ENCODE measurements at places on chromosomes 4 and X. TPM values are rescaled to one million over a fixed set of nuclear protein-coding genes. Genes with fewer than 3 reads are reported as not detected.

Gene UBE2D3
- 377 TPM for total RNA-seq

Gene ADH1A
- total RNA-seq, result not detected

Gene ANOS1
- total RNA-seq, result 1.4 TPM

Gene CORIN
- 4.8 TPM for total RNA-seq

DNA sequence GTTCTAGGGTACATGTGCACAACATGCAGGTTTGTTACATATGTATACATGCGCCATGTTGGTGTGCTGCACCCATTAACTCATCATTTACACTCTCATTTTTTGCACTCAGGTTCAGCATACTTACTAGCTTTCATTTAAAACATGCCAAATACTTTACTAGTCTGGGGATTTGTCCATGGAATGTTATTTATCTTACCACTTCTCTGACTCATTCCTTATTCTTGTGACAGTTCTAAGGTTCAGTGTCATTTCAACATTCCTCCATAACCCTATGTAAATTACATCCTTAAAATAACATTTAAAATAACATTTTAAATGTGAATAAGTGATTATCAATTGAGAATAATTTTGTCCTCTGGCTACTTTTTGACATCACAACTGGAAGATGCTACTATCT is 19.5 kb upstream of the SYTL5 start:
- DNase-seq, result no peak
- no peak overlapping the region for H3K4me3 ChIP-seq
- H3K36me3 ChIP-seq, result no peaks in the 10 kb centered on the region
- H3K27me3 ChIP-seq, result no peaks in the 10 kb centered on the region

DNA sequence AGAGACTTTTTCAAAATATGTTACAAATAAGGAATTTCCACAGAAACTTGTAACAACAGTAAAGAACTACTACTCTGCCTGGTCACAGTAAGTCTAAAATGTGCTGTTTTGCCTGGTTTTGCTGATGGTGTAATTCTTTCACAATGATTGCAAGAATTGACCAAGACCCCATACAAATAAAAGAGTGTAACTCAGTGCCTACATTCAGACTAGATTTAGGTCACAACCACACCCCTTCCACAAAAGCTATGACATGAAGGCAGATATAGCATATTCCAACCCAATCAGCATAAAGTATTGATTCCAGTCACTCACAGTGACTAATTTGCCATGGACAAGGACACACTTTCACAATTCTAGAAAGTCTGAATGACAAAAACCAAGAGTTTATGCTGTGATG is 53.7 kb upstream of the TMPRSS11F start:
- peaks cover 4% of the 10 kb centered on the region for H3K4me1 ChIP-seq
- peaks cover 11% of the 10 kb centered on the region for H3K36me3 ChIP-seq
- H3K4me3 ChIP-seq, result no peak overlapping the region
- peak overlapping the region; percentile 83 for H3K27ac ChIP-seq
- no peak for DNase-seq

DNA sequence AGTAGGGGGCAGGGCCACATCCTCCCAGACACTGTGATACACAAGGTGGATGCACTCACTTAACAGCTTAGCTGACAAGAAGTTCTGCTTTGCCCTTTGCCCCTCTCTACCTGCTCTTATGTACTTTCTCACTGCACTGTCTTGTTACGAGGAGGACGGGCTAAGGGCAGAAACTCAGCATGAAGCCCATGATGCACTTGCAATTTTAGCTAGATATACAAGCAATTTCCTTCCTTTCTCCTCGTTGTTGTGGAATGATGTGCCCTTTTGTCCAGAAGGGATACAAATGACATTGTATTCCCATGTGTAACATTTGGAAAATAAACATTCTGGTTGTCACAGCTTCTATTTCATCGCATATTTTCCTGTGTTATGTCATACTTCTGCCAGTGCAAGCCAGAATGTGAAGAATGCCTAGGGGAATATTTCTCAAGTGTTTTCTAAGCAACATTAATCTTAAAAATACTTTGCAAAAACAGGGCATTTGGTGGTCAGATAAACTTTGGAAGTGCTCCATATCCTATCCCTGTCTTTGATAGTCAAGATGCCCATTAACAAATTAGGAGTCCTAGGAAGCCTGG is 47.2 kb downstream of the MAOA start:
- H3K27ac ChIP-seq, result peak overlapping the region; percentile 48
- H3K4me1 ChIP-seq, result peaks cover 62% of the 10 kb centered on the region
- no peaks in the 10 kb centered on the region for H3K36me3 ChIP-seq

DNA sequence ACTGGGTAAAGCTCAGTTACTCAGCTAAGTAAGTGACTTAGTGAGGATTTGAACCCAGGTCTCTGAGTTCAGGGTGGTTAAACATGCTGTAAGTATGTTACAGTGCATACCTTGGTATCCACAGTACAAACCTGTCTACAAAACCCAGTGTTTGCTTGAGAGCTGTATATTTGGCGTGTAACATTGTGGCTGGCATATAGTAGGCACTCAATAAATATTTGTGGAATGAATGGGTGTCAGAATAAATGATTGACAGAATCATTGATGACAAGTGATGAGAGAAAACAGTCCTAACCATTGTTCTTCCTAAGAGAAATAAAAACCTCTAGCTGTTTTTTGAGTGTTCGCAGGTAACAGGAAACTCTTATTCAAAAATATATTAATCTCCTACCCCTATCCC is 79.7 kb upstream of the BCOR start:
- H3K4me1 ChIP-seq, result peaks cover 6% of the 10 kb centered on the region
- peak overlapping the region; percentile 94 for H3K27ac ChIP-seq
- no peaks in the 10 kb centered on the region for H3K27me3 ChIP-seq
- no peaks in the 10 kb centered on the region for H3K36me3 ChIP-seq
- H3K4me3 ChIP-seq, result peak overlapping the region; percentile 64

GRCh38 chr4:89307446-89308160 is at the start of gene GPRIN3:
Gene GPRIN3, minus strand, starts transcription at chr4:89307800. Its CDS starts 57,690 bp downstream, at chr4:89250110.
- H3K4me1 ChIP-seq, result peaks cover 6% of the 10 kb centered on the region
- H3K36me3 ChIP-seq, result no peaks in the 10 kb centered on the region
- peak within 1 kb of the TSS; percentile 63 for H3K4me3 ChIP-seq
- DNase-seq, result peak; percentile 4
- peak within 1 kb of the TSS; percentile 51 for H3K27ac ChIP-seq
- no peaks in the 10 kb centered on the region for H3K27me3 ChIP-seq

DNA sequence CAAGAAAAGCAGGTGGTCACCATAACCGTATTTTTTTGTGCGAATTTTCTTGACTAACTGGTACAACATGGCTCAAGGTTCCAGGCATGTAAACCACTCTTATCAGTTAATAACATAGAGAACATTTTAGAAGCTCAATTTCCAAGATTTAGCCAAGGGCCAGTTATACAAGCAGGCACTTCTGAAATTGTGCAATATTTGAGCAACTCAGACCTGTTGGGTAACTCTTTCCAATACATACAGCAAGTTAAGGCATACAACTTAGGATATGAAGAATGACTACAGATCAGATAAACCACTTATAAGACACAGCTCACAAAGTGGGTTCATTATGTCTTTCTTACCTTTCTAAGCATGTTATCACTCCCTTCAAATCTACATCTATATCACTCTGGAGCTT is 43.9 kb downstream of the ZNF280C start:
- no peak for DNase-seq
- no peaks in the 10 kb centered on the region for H3K27me3 ChIP-seq
- H3K27ac ChIP-seq, result no peak overlapping the region
- H3K4me3 ChIP-seq, result no peak overlapping the region
- H3K36me3 ChIP-seq, result peaks cover 6% of the 10 kb centered on the region

GRCh38 chrX:95290455-95290854 is 1394.2 kb upstream of the DIAPH2 start:
- DNase-seq, result no peak
- H3K4me3 ChIP-seq, result no peak overlapping the region
- H3K27me3 ChIP-seq, result no peaks in the 10 kb centered on the region
- no peaks in the 10 kb centered on the region for H3K36me3 ChIP-seq

Gene XAGE1A
- total RNA-seq, result not detected

DNA sequence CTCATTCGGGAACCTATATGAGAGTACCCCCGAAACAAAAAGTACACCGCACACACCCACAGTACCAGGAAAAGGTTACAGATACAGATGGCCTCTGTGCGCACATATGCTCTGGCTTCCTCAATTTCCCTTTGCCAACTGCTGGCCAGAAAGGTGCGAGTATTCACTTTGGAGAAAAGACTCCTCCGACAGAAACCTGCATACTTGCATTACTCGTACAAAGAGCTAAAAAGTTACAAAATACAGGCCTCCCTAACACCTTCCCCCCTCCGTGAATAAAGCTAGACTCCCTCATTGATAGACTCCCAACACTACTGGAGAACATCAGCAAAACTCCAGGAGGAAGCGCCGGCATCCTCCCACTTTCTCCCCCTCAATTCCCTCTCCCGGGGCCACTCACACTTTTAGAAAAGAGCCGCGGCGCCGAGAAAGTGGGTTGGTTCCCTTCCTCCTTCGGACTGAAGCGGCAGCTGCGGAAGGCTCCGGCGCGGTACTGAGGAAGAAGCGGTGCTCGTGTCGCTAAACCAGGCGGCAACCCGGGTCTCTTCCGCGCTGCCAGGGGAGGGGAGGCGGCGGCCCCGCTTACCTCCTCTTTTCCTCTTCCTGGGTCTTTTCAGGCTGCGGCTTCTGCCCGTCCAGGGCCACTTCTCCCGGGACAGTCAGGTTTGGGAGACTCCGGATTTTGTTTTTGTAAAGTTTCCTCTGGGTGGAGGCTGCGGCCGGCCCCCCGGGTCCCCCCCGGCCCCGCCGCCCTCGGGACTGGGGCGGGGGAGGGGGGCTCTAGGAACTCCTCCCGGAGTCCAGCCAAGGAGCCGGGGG is 1.1 kb downstream of the FBXW7 start:
- H3K27ac ChIP-seq, result peak overlapping the region; percentile 99
- no peaks in the 10 kb centered on the region for H3K27me3 ChIP-seq
- peak overlapping the region; percentile 99 for H3K4me3 ChIP-seq
- no peaks in the 10 kb centered on the region for H3K36me3 ChIP-seq
- peaks cover 67% of the 10 kb centered on the region for H3K4me1 ChIP-seq

- peak within 1 kb of the TSS; percentile 40 for H3K4me3 ChIP-seq
- H3K36me3 ChIP-seq, result no peaks in the 10 kb centered on the region
- peaks cover 21% of the 10 kb centered on the region for H3K4me1 ChIP-seq
- no peaks in the 10 kb centered on the region for H3K27me3 ChIP-seq
These were observed at the start of gene FGF16 for GRCh38 chrX:77446908-77447652. Gene FGF16, plus strand, starts transcription at chrX:77447389. Its CDS starts 286 bp downstream, at chrX:77447675.

- no peaks in the 10 kb centered on the region for H3K27me3 ChIP-seq
- DNase-seq, result no peak
- H3K27ac ChIP-seq, result no peak overlapping the region
- no peaks in the 10 kb centered on the region for H3K36me3 ChIP-seq
- H3K4me3 ChIP-seq, result no peak overlapping the region
These were observed 55.8 kb upstream of the NSUN7 start for GRCh38 chr4:40693946-40694345.

GRCh38 chr4:7929118-7929951 is 10.3 kb downstream of the AFAP1 start:
- H3K27ac ChIP-seq, result peak overlapping the region; percentile 81
- DNase-seq, result no peak
- no peaks in the 10 kb centered on the region for H3K4me1 ChIP-seq
- no peak overlapping the region for H3K4me3 ChIP-seq
- H3K27me3 ChIP-seq, result no peaks in the 10 kb centered on the region

Gene MTNR1A
- not detected for total RNA-seq

DNA sequence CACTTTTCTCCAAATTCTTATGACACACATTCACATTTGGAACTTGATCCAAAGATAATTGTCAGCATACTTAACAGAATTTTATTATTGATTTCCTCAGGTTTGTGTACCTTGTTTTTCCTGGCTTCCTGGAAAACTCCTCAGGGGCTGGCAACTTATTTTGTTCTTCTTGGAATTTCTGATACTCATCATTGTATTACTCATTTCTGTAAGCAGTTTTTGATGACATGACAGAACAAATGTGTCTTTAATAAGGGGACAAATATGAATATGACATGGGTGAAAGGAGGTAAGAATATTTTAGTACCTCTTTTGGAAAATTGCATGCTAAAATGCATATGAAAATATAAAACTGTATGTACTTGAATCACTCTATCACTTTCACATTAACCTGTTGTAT is 237.8 kb downstream of the ADGRL3 start:
- no peaks in the 10 kb centered on the region for H3K27me3 ChIP-seq
- no peaks in the 10 kb centered on the region for H3K36me3 ChIP-seq
- DNase-seq, result no peak
- no peak overlapping the region for H3K4me3 ChIP-seq
- H3K4me1 ChIP-seq, result no peaks in the 10 kb centered on the region

Gene SPANXC
- not detected for total RNA-seq

GRCh38 chr4:185254434-185254833 is 45.0 kb downstream of the SNX25 start:
- H3K27me3 ChIP-seq, result no peaks in the 10 kb centered on the region
- no peak for DNase-seq
- no peak overlapping the region for H3K27ac ChIP-seq
- peaks cover 5% of the 10 kb centered on the region for H3K4me1 ChIP-seq
- H3K4me3 ChIP-seq, result no peak overlapping the region

DNA sequence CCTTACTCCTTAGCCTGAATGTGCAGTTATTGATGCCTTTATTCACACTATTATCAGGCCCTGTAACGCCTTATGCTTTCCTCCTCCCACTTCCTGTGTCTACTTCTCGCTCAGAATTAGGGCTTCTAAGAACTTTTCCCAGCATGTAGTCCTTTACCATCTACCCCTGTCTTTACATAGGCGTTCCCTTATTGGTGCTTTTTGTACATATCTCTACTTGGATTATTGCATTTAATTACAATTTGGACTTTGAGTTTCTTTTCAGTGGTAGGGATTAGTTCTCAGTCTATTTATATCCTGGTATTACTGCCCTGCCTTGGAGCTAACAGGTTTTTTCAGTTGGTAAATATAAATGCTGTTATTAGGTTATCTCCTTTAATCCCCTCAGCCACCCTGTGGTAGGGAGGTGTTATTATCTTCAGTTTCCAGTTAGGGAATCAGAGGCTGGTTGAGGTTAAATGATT is 84.0 kb downstream of the RBPJ start:
- no peak overlapping the region for H3K27ac ChIP-seq
- no peaks in the 10 kb centered on the region for H3K4me1 ChIP-seq
- no peaks in the 10 kb centered on the region for H3K27me3 ChIP-seq
- H3K36me3 ChIP-seq, result no peaks in the 10 kb centered on the region
- no peak overlapping the region for H3K4me3 ChIP-seq

DNA sequence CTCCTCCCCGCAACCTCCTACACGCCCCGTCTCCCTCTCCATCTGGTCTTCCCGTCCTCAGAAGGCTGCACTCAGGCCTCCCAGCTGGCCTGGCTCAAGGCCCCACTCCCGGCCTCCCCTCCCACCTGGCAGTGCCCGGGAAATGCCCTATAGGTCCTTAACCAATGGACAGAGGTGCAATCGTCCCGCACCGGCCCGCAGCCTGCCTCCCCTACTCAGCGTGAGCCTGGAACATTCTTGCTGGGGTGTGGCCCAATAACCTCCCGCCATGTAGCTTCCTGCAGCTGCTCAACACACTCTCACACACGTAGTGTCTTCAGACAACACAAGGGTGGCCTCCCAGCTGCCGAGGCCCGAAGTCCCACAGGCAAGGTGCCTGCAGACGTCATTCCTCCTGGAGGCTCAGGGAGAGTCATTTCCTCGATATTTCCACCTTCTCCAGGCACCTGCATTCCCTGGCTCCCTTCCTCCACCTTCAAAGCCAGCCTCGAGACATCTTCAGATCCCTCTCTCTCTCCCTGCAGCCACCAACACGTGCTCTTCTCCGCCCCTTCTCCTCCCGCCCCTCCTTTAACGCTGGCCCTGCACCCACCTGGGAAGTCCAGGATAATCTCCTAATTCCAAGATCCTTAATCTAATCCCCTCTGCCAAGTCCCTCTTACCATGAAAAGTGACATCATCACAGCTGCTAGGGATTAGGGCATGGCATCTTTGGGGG is 56.2 kb downstream of the ADRA2C start:
- no peak for DNase-seq
- H3K4me3 ChIP-seq, result no peak overlapping the region
- H3K4me1 ChIP-seq, result no peaks in the 10 kb centered on the region
- H3K36me3 ChIP-seq, result no peaks in the 10 kb centered on the region

Gene GPM6B
- total RNA-seq, result 5.3 TPM
